ENCODE measurements at places on chromosomes 7 and 10. TPM values are rescaled to one million over a fixed set of nuclear protein-coding genes. Genes with fewer than 3 reads are reported as not detected.

Gene CUTC
- total RNA-seq: 27.9 TPM

Gene ARHGEF5
- total RNA-seq: 76.5 TPM

Gene ANKRD2
- total RNA-seq: not detected

Gene SPDYE2
- total RNA-seq: not detected

Gene INMT
- 3.8 TPM for total RNA-seq

Gene LARP4B
- total RNA-seq: 98.1 TPM

Gene ZNF804B
- total RNA-seq: not detected

Gene UCN3
- total RNA-seq: not detected

Gene CLDN12
- 28.1 TPM for total RNA-seq

Gene SPDYE1
- not detected for total RNA-seq

Gene LRRTM3
- total RNA-seq: not detected

Gene PPP1R9A
- total RNA-seq: 13.1 TPM

Gene PRPS1L1
- not detected for total RNA-seq

- no peak overlapping the region for H3K27ac ChIP-seq
- no peaks in the 10 kb centered on the region for H3K27me3 ChIP-seq
- no peaks in the 10 kb centered on the region for H3K36me3 ChIP-seq
Measured at GRCh38 chr7:135335628-135336139, 102.0 kb downstream of the STRA8 start.

DNA sequence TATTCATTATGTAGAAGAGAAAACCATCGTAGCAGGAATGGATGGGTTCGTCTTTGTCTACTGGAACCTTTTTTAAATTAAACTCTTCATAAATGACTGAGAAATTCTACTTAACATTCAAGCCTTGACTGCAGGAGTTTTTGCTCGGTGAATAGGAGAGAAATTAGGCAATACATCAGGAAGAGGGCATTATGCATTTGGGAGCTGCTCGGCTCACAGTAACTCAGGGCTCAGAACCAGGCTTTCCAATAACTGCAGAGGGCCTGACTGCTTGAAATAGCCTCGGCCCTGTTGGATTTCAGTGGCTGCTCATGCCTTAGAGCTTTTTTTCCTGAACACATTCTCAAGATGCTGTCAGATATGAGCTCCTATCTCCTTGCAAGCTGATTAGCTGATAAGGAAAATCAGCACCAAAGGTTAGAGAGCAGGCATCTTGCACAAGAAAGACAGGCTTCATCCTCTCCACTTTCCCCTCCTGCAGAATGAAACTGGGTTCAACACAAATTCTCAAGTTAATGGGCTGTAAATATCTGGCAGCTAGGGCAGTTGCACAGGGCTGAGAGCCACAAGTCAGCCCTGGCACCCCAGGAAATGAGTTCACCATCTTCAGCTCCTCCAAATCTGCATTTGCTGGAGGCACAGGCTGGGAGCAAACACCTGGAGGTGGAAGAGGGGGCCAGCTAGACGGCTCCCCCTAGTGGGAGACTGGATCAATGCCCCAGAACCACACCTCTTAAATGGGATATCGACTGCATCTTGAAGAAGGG lies 24.3 kb downstream of the TECTB start:
- no peaks in the 10 kb centered on the region for H3K36me3 ChIP-seq
- DNase-seq: peak; percentile 39
- no peaks in the 10 kb centered on the region for H3K27me3 ChIP-seq
- no peak overlapping the region for H3K27ac ChIP-seq
- H3K4me1 ChIP-seq: no peaks in the 10 kb centered on the region

DNA sequence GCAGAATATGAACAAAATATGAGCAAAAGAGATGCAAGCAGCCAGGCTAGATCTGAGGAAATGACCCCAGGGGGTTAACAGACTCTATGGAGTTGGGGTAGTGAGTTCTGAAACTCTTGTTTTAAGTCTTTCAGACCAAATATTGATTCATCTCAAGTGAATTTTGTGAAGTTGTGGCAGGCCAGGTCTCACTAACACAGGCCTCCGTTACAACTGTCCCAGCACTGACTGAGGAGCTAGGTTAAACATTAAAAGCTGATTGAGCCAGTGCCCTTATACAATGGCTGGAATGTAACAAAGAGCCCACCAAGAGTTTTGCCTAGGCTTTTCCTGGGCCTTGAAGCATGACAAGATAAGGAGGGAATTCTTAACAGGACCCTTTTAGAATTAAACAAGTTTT lies 192.3 kb upstream of the STK17A start:
- no peak overlapping the region for H3K27ac ChIP-seq
- H3K27me3 ChIP-seq: no peaks in the 10 kb centered on the region
- H3K36me3 ChIP-seq: no peaks in the 10 kb centered on the region
- no peaks in the 10 kb centered on the region for H3K4me1 ChIP-seq

DNA sequence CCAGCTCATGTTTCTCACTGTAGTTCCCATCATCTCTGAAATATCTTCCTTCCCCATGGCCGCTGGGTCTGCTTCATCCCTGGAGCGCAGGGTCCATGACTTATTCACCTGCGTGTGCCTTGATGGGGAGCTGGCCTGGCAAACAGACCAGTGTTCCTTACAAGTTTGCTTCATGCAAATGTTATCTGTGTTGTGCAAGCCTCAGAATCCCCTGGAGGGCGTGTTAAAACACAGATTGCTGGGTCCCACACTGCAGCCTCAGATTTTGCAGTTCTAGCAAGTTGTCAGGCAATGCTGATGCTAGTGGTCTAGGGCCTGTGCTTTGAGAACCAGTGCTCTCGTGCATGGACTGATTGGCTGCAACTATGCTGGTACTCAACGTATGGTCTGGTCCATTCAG lies 7.2 kb upstream of the DMBT1 start:
- no peaks in the 10 kb centered on the region for H3K36me3 ChIP-seq
- no peaks in the 10 kb centered on the region for H3K4me1 ChIP-seq
- H3K27me3 ChIP-seq: no peaks in the 10 kb centered on the region
- H3K27ac ChIP-seq: no peak overlapping the region
- H3K4me3 ChIP-seq: no peak overlapping the region

DNA sequence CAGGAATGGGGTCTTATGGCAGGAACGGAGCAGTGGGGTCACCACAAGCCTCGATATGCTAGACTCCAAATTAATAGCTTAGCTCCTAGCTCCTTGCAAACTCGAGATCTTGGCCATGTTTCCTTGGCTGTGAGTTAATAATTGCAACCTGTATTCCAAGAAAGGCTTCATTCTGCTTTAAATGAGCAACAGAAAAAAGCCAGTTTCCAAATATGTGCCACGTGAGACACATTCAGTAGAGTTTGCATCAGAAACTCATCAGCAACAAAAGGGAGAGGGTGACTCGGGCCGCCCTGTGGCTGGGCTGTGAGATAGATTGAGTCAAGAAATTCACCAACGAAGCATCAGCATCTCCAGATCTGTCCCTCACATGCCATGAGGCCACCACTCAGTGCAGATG lies 112.0 kb downstream of the NPTX2 start:
- H3K27ac ChIP-seq: no peak overlapping the region
- H3K27me3 ChIP-seq: peaks cover 16% of the 10 kb centered on the region
- no peak for DNase-seq

GRCh38 chr7:95396136-95397032 lies at the start of gene PON3:
PON3 (minus strand) TSS chr7:95396375; CDS start chr7:95396350, 25 bp downstream.
- peak; percentile 48 for DNase-seq
- no peaks in the 10 kb centered on the region for H3K36me3 ChIP-seq
- H3K4me3 ChIP-seq: peak within 1 kb of the TSS; percentile 58
- peaks cover 11% of the 10 kb centered on the region for H3K27me3 ChIP-seq

GRCh38 chr7:117229350-117229749 lies 93.5 kb downstream of the WNT2 start:
- no peaks in the 10 kb centered on the region for H3K27me3 ChIP-seq
- H3K4me3 ChIP-seq: no peak overlapping the region
- DNase-seq: no peak
- no peaks in the 10 kb centered on the region for H3K36me3 ChIP-seq
- no peaks in the 10 kb centered on the region for H3K4me1 ChIP-seq
- H3K27ac ChIP-seq: no peak overlapping the region

DNA sequence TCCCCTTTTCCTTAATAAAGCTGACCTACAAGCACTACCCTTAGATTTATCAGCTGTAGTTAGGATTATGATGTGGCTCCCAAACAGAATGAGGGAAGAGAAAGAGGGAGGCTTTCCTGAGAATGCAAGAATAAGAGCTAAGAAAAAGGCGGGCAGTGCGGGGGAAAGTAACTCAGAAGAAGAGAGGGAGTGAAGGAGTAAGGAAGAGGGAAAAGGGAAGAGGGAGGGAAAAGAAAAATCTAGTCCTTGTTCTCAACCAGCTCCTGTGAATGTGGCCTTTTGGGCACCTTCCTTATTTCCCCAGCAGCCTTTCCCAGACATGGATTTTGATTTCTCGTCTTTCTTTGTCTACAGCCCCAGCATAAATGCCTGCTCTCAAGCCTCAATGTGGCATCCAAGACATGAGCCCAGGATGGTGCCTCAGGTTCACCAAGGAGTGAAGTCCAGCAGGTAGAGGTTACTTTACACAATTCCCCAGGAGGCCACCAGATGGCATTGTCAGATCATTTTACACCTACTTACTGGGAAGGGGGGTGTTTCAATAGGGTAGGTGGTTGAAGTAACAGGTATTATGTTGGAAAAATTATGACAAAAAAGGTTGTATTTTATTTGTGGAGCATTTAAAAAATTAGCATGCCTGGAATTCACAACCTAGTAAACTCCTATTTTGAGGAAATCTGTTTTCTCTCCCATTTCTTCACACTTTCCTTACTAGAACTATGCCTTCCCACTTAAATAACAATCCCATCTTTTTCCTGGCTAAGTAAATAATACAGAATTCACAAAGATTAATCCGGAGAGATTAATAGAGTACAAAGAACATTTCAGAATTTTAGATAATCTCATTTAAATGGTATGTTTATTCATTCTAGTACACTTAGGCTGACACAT lies 106.5 kb downstream of the HTR7 start:
- DNase-seq: peak; percentile 27
- no peaks in the 10 kb centered on the region for H3K4me1 ChIP-seq
- H3K27ac ChIP-seq: no peak overlapping the region
- no peaks in the 10 kb centered on the region for H3K36me3 ChIP-seq
- H3K4me3 ChIP-seq: no peak overlapping the region

GRCh38 chr7:30487371-30487770 lies 8.8 kb upstream of the NOD1 start:
- H3K36me3 ChIP-seq: no peaks in the 10 kb centered on the region
- H3K4me1 ChIP-seq: no peaks in the 10 kb centered on the region
- no peak overlapping the region for H3K27ac ChIP-seq
- H3K27me3 ChIP-seq: no peaks in the 10 kb centered on the region

- H3K36me3 ChIP-seq: no peaks in the 10 kb centered on the region
- H3K4me1 ChIP-seq: peaks cover 40% of the 10 kb centered on the region
- no peaks in the 10 kb centered on the region for H3K27me3 ChIP-seq
Measured at GRCh38 chr10:84333864-84334451, 5.6 kb downstream of the CCSER2 start.

GRCh38 chr10:77965294-77965693 lies 38.7 kb upstream of the DLG5 start:
- DNase-seq: no peak
- H3K36me3 ChIP-seq: no peaks in the 10 kb centered on the region
- no peak overlapping the region for H3K4me3 ChIP-seq
- no peaks in the 10 kb centered on the region for H3K4me1 ChIP-seq

- peaks cover 11% of the 10 kb centered on the region for H3K4me1 ChIP-seq
- no peaks in the 10 kb centered on the region for H3K27me3 ChIP-seq
- no peaks in the 10 kb centered on the region for H3K36me3 ChIP-seq
- H3K27ac ChIP-seq: peak overlapping the region; percentile 46
Measured at GRCh38 chr7:38335492-38336147, 62.2 kb upstream of the TARP start.

DNA sequence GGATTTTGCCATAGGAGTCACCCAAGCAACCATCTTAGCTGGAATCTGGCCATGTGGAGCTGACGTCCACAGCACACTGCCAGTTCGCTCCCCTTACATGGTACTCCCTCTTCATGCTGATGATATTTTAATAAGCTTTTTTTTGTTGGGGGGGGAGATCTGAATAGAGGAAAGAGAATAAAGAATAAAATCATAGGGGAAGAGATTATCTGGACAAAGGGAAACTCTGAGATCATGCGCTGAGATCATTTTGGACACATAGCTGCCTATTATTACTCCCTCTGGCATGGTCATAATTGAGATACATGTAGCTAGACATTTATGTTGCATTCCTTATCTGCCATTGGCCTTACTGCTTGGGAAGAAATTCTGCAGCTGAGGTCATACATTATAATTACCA lies 282.7 kb downstream of the HTR7 start:
- no peak overlapping the region for H3K4me3 ChIP-seq
- no peaks in the 10 kb centered on the region for H3K36me3 ChIP-seq
- no peak overlapping the region for H3K27ac ChIP-seq
- H3K27me3 ChIP-seq: no peaks in the 10 kb centered on the region

DNA sequence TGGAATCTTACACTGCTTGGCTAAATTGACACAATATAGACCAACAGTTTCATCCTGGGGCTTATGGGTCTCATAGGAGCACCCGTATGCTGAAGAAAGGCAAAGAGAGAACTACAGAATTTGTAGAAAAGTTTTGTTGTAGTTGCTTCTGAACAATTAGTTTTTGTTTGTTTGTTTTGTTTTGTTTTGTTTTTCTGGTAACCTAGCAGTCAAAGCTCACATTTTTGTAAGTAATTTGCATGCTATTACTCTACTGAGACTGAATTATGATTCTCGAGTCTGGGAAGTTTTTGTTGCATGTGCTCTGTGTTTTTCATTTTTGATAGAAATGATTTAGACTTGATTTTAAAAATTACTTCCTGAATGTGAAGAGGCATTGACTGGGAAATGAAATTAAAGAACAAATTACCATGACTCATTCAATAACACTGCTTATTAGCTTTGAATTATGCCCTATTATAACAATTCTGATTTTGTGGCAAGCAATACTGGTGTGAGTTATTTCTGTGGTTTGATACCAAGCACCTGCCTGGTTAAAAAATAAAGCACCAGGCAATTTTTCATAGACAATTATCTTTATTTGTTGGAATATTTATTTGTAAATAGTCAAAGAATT lies 438 bp downstream of the LSMEM1 start:
- H3K27me3 ChIP-seq: no peaks in the 10 kb centered on the region
- no peak for DNase-seq
- peaks cover 3% of the 10 kb centered on the region for H3K4me1 ChIP-seq
- no peak overlapping the region for H3K4me3 ChIP-seq

DNA sequence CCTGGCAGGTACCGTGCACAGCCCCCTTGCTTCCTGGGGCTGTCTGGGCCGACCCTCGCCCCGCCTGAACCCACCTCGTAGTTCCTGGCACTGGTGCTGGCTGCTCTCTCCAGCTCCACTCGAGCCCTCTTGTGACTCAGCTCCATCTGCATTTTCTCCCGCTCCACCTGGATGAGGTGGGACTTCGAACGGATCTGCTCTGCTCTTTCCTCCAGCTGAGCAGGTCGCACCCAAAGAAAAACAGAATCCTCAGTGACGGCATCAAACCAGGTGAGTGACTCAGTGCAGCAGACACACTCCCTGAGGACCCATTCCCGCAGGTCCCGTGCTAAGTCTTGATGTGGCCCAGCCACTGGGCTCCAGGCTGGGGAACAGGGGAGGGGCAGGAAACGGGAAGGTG lies 7.4 kb downstream of the MAD1L1 start:
- no peaks in the 10 kb centered on the region for H3K36me3 ChIP-seq
- no peak for DNase-seq
- H3K4me1 ChIP-seq: no peaks in the 10 kb centered on the region
- no peak overlapping the region for H3K27ac ChIP-seq
- no peaks in the 10 kb centered on the region for H3K27me3 ChIP-seq
- no peak overlapping the region for H3K4me3 ChIP-seq

- DNase-seq: no peak
- no peaks in the 10 kb centered on the region for H3K4me1 ChIP-seq
- no peaks in the 10 kb centered on the region for H3K27me3 ChIP-seq
- no peaks in the 10 kb centered on the region for H3K36me3 ChIP-seq
- H3K4me3 ChIP-seq: no peak overlapping the region
Measured at GRCh38 chr7:114657279-114657678, 242.7 kb downstream of the FOXP2 start.

- no peaks in the 10 kb centered on the region for H3K27me3 ChIP-seq
- peak overlapping the region; percentile 3 for H3K27ac ChIP-seq
- H3K36me3 ChIP-seq: no peaks in the 10 kb centered on the region
- DNase-seq: peak; percentile 70
- peaks cover 26% of the 10 kb centered on the region for H3K4me1 ChIP-seq
- no peak overlapping the region for H3K4me3 ChIP-seq
Measured at GRCh38 chr7:157339777-157340677, 3.2 kb downstream of the DNAJB6 start.
